Cardiac fibroblast (primary cell): ENCODE measurements at places on chromosomes 2 and 18.
A peak's percentile ranks its signal among the peaks of the same experiment; 100 is the strongest.

DNA sequence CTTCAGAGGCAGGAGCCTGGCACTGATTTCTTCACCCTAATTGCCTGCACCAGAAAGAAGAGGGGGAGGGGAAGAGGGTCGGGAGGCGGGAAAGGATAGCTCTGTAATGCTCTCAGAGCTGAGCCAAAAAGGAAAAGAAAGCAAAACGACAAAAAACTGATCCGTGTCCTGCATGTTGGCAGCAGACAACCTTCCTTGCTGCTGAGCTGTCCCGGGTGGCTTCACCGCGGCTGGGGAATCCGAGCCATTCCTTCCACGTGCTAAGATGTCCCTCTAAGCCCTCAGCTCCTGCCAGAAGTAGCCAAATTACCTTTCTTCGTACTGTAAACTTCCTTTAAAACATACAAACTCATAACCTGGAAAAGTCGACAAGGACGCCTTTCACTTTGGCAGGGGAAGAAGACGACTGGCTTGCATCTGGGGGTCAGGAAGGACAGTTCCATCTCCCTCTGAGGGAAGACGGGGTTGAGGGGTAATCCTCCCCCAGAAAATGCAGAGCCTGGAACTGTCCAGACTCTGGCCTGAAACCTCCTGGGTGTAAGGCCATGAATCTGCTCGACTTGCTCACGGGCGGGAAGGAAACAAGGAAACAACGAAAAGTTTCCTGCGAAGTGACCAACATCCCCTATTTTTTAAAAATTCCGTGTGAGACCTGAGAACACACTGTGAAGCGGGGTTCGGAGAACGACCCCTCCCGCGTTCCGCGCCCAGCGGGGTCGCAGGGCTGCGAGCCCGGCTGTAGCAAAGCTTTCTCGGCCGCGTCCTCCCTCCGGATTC, 7.7 kb downstream of the OTX1 start:
- DNase-seq = peak; percentile 48

GRCh38 chr2:21332993-21333625, 209.3 kb downstream of the TDRD15 start:
- DNase-seq = no peak

GRCh38 chr18:52903857-52904256, 563.9 kb downstream of the DCC start:
- DNase-seq = no peak

DNA sequence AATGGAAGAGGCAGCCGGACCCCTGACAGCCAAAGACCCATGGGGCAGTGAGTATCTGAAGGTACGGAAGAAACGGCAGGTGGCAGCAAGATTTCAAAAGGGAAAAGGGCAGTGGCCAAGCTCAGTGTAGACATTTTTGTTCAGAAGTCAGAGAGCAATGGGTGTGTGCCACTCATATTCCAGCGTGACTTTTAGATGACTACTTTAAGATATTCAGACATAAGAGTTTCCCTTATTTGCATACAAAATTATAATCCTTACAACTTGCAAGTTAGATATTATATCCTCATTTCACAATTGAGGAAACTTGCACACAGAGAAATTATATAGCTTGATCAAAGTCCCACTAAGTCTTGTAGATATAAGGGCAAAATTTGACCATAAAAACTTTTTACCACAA, 60.7 kb upstream of the CYTIP start:
- DNase-seq = no peak

DNA sequence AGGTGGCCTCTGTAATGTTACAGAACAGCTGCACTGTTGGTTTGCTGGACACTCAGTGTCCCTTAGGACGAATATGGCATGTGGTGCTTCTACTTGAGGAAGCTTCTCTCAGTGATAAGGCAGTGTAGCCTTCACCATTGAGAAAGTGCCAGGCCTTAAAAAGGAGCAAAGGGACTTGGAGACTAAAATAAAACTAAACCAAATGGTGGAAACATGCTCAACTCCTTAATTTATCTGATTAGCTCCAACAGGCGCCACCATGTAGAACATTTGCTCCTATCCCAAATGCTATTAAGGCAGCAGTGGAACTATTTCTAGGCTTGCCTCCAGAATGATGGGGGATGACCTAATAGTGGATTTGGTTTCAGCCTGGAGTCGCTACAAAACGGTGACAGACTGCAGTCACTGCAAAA, 77.5 kb upstream of the MYL1 start:
- no peak for DNase-seq

DNA sequence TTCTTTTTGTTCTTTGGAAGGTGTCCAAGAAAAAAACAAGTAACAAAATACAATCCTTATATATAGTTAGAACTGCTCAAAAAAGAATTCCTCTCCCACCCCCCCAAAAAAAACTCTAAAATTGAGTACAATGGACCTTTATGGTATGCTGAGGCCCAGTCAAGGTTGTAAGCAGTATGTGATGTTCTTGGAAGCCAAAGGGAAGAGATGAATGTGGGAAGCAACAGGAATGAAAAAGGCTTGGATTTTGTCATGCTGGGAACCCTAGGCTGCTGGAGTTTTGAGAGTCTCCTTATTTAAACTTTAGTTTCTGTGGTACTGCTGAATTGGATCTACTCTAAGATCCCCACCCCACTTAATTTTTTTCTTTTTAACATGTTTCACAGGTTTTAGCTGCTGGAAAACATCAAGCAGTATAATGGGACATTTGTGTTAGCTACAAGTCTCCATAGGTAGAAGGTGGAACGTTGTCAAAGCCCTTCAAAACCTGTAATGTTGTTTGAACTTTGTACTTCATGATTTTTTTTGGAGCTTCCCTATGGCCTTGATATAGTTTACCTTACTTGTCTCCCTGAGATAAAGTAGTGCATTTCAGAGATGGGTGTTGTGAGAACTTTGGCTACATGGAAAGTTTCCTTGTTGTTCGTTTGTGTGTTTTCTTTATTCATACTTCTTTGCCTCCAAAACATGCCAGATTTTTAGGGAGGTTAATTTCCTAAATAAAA, 57.7 kb downstream of the PHLPP1 start:
- no peak for DNase-seq

GRCh38 chr2:118618279-118618678, 229.2 kb downstream of the EN1 start:
- DNase-seq = no peak

DNA sequence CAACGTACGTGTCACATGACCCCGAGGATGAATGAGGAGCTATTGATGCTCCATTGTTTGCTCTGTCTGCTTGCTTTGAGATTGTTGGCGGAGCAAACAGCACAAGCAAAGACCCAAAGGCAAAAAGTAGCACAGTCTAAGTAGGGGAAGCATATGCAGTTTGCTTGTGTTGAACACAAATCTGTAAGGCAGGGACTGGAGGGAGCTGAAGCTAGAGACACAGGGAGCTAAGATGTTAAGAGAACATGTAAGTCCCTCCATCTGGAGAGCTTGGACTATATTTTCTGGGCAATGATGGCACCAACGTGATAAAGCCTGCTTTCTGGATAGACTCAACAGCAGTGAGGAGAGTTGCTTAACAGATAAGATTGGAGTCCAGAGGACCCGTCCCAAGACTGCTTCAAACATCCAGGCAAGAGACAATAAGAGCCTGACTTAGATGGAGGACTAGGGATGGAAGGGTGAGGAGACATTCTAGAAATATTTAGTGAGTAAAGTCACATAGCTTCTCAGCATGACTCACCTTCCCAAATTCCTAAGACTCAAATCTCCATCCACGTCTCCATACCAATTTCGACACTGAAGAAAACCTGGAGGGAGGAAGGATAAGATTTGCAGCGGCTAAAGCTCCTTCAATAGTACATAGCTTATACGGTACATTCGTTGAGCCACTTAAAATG, 88.1 kb upstream of the KLF7 start:
- peak; percentile 89 for DNase-seq
